Activated gamma-delta T cell treated with Interleukin-2 at 50 U/mL for 16 hours (primary cell): ENCODE measurements at places on chromosomes 2 and 18.

- DNase-seq: no peak
Measured at GRCh38 chr2:42061839-42062238, 14.0 kb downstream of the PKDCC start.

- DNase-seq: no peak
Measured at GRCh38 chr18:5388896-5389295, 93.4 kb upstream of the ZBTB14 start.

GRCh38 chr2:55887901-55888624 lies 35.5 kb downstream of the EFEMP1 start:
- no peak for DNase-seq

GRCh38 chr2:150222942-150223341 lies 264.5 kb downstream of the RND3 start:
- DNase-seq: no peak

DNA sequence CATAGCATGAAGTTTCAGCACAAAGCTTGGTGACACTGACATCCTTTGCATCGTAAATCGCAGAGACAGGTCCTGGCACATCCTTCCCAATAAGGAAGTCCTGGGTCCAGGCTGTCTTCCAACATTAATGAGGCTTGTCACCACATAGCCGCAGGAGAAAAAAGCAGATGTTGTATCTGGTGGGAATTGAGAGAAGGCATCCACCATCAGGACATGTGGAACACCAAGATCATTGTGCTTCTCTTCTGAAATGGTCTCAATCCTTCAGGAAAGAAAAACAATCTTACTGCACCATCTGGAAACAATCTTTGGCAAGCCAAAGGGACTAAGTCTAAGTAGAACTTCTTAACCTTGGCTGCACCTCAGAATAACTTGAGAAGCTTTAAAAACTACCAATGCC lies 119.0 kb upstream of the ARHGAP28 start:
- no peak for DNase-seq

DNA sequence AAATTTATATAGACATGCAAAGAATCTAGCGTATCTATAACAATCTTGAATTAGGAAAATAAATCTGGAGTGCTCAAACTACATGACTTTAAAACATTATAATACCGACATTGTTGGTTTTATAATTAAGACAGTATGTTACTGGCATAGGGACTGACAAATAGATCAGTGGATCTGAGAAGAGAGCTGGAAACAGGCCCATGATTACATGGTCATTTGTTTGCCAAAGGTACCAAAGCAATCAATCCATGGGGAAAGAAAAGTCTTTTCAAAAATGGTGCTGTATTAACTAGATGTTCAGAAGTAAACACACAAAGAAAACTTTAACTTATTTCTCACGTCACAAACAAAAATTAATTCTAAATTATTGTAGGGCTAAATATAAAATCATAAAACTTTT lies 124.2 kb downstream of the BCL2L11 start:
- DNase-seq: no peak
